ENCODE measurements at places on chromosomes 12 and 14. TPM values are rescaled to one million over a fixed set of nuclear protein-coding genes. Genes with fewer than 3 reads are reported as not detected.

The KLRC4 gene
- 17.8 TPM for total RNA-seq

The MAP4K5 gene
- 48.7 TPM for total RNA-seq

- peak; percentile 65 for DNase-seq
These were observed 27.6 kb downstream of the BHLHE41 start for GRCh38 chr12:26097046-26097878.

GRCh38 chr12:122523846-122524718, 2.7 kb downstream of the RSRC2 start:
- DNase-seq, result no peak

- DNase-seq, result no peak
These were observed 118.1 kb upstream of the LGR5 start for GRCh38 chr12:71321531-71321930.

DNA sequence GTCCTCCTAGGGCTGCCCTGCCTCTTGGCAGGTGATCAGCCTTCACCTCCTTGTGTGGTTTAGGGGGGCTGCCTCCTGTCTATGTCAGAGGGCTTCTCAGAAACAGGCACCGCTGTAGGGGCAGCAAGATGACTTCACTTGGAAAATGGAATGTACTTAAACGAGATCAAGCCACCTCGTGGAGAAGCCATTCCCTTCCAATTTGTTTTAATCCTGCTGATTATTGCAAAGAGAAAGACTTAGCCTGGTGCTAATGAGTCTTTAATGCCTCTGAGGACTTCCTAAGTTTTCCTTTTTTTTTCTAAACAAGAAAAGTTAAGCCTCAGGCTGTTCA, 62.3 kb upstream of the RFLNA start:
- DNase-seq, result no peak

DNA sequence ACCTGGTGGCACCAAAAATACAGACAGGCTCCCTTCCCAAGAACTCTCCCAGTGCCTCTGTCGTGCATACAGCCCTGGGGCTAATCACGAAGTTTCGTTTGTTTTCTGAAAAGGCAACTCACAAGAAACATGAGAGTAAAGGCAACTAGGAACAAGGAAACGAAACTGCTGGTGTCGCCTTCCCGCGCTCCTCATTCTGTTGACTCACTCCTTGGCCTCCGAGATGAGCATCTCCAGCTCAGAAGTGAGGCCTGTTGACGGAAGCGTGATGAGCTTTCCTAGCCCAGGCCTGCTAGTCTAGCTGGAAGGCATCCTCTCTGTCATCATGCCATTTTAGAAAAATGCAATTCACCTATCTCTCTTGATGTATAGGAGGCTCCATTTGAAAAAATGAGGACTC, 50.5 kb downstream of the TTC9 start:
- DNase-seq, result no peak

Measured in natural killer cell treated with Interleukin-12 subunit alpha and Interleukin-12 subunit beta and Interleukin-15 and Interleukin-18, amount 100 ng/mL, for 72 hours (primary cell).